Immature natural killer cell (primary cell): ENCODE measurements at places on chromosomes 7 and 10.

DNA sequence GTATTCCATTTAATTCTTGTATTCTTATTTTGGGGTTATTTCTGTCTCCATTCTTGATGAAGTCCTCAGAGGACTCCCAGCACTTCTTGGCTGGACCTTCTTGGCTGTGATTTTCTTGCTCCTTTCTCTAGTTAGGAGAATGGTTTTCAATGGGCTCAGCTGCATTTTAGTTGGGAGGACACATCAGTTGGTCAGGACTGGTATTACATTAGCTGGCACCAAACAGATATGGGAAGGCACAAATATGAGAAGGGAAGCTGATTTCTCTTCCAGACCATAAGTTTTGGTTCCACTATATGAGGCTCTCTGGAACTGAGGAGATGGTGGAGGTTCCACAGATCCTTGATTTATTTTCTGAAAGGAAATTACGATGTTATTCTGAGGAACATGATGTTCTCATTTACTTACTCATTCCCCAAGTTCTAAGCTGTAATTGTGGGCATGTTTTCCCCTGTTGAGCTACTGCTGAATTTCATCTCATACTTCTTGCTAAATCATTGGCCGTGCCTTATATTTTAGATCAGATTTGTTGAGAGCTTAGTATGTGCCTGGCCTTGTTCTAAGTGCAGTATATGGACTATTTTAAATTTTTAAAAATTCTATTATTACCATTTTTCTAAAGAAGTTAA, 261.0 kb downstream of the THSD7A start:
- no peak for DNase-seq

- no peak for DNase-seq
Observed at GRCh38 chr10:67114945-67115344, 189.1 kb downstream of the LRRTM3 start.

DNA sequence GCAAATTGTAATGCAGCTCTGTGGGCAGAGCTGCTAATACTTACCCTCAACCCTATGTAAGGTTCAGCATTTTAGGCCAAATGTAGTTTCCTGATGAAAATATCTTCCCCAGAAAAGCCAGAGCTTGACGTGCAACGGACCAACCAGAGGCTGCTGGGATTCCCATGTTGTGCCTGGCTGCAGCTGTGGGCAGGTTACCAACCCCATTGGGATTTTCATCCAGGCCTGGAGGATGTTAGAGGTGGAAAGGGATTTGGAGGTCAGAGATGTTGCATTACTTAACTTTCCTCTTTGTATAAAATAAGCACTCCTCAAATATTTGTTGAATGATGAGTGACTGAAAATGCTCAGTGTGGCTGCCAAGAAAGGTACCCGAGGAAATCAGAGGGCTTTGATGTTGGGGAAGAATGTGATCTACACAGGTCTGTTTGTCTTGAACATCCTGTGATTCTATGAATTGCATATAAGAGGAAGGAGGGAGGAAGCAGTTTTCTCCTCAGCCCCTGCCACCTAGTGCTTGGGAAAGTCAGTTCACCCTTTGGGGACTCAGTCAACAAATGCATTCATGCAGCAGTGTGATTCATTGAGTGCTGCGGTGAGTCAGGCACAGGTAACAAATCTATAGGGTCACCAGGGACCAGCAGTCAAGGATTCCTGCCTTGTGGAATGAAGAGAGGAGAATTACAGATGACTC, 487.2 kb downstream of the RPS24 start:
- DNase-seq: no peak

GRCh38 chr10:121063744-121064143, 212.6 kb downstream of the WDR11 start:
- no peak for DNase-seq

GRCh38 chr10:14617852-14618251, 156.8 kb downstream of the FAM107B start:
- no peak for DNase-seq

DNA sequence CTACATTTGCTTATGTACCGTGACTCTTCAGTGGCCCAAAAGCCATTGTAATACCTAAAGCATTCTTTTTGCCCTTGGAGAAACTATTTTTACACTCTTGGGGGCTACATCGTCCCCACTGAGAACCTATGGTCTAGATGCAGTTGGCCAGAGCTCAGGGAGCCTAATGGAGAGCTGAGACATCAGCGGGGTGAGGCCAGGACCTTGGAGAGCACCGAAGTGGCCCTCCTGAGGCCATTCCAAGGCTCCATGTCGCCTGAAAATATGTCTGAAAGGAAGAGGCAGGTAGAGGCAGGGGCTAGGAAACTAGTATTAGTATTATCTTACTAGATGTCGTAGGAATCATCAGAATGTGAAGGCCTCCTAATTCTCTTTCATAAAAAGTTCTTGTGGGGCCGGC, 4.9 kb downstream of the PKD2L1 start:
- DNase-seq: no peak

GRCh38 chr10:104146882-104147281, 24.9 kb downstream of the SFR1 start:
- DNase-seq: no peak

DNA sequence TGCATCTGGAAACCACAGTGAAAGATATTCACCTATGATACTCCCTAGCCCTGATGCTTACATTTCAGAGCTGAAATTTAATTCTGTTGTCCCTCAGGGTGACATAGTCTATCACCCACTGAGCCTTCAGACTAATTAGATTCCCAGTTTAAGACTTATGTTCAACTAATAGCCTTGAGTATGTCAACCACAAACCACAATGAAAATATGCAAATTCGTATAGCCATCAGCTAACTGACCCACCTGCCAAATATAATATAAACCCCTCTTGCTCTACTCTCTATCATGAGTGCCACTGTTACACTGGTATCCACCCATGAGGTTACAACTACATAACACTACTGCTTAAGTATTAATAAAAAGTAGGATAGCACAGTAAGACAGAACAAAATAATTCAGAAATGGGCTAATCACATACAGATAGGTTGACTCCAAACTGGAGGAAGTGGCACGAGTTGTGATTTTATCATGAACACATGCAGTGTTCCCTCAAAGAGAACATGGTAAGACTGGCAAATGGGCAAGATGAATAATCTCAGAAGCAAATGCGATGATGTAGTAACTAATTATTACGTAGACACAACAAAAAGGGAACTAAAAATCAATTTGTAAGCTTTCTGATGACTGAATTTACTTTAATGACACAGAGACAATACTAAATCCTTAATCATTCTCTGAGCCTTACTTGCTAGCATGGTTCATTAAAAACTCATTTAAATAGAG, 290.6 kb downstream of the PARD3 start:
- DNase-seq: no peak

DNA sequence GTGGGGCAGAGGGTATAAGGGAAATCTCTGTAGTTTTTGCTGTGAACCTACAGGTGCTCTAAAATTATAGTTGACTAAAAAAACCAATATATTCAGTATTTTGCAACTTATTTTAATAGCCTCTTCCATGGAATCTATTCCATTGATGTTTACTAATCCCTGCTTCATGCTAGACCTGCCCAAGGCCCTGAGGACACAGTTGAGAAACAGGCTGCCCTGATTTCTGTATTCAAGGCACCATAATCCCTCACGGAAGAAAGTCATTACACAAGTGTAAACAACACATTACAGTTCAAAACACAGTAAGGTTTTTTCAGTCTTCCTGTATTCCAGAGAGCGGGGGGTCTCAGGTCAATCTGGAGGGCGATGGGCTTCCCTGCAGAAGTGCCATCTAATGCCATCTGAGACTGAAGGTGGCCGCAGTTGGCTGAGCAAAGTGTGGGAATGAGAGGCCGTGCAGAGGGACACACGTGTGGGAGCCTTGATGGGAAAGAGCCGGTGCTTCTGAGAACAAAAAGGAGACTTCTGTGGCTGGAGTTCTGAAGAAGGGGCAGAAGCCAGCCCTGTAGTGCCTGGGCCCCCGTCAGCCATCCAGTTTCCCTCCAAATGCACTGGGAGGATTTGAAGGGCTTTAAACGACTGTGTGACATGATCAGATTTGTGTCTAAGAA, 146.9 kb downstream of the PTPN20 start:
- DNase-seq: no peak

DNA sequence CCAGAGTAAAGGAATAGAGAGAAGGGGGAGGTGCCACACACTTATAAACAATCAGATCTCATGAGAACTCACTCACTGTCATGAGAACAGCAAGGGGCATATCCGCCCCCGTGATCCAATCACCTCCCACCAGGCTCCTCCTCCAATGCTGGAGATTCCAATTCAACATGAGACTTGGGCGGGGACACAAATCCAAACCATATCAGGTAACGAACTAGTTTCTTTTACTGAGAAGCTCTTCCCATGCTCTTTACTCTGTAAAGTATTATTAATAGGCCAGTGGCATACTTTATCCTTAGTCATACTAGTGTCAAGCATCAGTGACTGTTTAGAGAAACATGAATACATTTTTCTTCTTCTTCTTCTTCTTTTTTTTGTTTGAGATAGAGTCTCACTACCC, 39.4 kb upstream of the ZNF488 start:
- no peak for DNase-seq

DNA sequence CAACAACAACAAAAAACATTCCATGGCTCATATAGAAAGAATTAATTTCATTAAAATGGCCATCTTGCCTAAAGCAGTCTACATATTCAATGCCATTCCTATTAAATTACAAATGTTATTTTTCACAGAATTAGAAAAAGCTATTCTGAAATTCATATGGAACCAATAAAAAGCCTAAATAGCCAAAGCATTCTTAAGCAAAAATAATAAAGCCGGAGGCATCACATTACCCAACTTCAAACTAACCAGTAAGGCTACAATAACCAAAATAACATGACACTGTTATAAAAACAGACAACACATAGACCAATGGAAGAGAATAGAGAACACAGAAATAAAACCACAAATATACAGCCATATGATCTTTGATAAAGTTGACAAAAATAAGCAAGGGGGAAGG, 330.4 kb downstream of the KIF20B start:
- DNase-seq: no peak

DNA sequence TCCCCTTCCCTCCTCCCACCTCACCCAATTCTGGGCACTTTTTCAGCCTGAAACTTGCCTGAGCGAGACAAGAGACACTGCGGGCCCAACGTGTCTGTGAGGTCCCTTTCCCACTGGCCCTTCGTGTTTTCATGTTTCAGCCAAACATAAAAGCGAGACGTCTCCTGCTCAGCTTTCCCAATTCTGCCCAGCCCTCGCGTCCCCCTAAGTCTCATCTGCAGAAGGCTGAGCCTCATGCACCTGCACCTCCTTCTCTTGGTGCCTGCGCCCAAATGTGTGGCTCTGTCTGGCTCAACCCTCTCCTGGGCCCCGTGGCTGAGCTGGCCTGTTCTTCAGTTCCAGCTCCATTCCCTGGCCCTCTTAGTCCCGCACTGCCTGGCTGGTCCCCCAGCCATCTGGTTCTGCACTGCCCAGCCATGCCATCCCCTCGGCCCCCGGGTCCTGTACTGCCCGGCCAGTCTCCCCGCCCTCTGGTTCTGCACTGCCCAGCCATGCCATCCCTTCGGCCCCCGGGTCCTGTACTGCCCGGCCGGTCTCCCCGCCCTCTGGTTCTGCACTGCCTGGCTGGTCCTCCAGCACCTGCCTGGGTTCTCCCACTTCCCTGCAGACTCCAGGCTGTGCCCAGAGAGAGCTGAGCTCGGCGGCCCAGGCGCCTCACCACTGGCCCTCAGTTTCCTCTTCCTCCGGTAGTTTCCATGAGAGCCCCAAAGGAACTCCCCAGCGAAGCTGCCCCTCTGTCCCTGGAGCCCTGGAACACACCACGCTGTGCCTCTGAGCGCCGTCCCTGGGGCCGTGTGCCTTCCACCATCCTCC, 224.1 kb downstream of the DNAJB6 start:
- DNase-seq: no peak
